ENCODE measurements at places on chromosomes 2 and 18.

DNA sequence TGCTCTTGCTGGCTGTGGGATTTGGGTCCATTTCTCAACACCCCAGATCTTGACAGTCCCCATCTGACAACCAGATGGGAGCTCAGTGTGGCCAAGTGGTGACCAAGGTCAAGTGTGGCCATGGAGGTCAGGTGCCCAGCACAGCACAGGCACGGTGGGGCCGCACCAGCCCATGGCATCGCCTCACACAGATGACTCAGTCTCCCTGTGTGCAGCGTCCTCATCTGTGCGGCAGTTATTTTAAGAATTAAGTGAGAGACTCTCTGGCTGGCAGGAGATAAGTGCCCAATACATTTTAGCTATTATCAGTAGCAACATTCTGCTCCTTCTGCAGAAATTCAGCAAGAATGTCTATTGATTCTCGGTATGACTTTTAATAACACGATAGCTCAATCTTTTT lies 167.2 kb downstream of the DDX1 start:
- DNase-seq: no peak

- DNase-seq: no peak
Observed at GRCh38 chr2:164841719-164842623, at the start of gene COBLL1. Gene COBLL1 (minus strand): TSS chr2:164841823. CDS start chr2:164841196, 627 bp downstream.

- no peak for DNase-seq
Observed at GRCh38 chr2:60899230-60899891, 18.0 kb downstream of the REL start.

GRCh38 chr18:38790303-38790702 lies 1224.7 kb upstream of the CELF4 start:
- no peak for DNase-seq

GRCh38 chr2:195898505-195899191 lies 170.0 kb downstream of the DNAH7 start:
- DNase-seq: peak; percentile 1

- no peak for DNase-seq
Observed at GRCh38 chr2:178829299-178829960, 22.2 kb upstream of the TTN start.

DNA sequence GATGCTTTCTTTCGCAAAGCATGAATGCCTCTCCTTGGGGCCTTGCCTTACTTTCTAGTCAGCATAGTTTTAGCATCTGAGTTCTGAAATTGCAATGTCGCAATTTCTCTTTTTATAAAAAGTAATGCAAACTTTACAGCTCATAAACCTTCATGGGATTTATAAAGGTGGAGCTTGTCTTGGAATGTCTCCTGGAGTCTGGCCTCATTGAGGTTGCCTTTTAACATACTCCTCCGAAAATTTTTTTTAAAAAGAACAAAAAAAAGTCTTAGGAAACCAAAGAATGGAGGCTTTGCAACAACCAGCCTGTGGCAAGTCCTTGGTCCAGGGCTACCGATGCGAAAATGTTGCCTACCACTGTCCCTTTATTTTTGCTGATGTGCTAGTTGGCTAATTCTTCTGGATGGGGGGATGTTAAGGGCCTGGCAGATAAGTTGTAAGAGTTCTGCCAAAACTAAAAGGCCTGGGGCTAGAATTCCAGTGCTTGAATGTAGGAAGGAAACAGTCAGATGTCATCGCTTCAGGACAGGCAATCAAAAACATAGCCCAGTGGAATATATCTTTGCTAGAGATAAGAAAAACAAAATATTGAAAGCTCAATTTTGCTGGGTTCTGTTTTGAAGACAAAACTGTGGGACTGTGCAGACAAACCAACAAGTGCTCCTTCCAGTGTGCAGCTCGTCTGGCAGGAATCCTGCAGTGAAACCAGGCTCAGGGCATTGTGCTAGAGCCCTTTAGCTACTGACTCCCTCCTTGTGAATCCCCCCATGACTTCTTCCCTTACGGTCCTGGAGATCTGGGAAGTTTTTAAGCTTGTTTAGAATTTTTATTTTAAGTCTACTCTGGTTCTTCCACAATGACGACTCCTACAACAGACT lies 213.0 kb downstream of the PIEZO2 start:
- no peak for DNase-seq

GRCh38 chr2:204473224-204473623 lies 72.1 kb upstream of the PARD3B start:
- DNase-seq: no peak
